Stimulated activated CD4-positive, alpha-beta T cell treated with anti-CD3 and anti-CD28 coated beads, TNF-alpha, amount 100 ng/mL, for 4 hours (primary cell): ENCODE measurements at places on chromosomes 11 and 22.

GRCh38 chr22:31139866-31140716 is at the start of gene PLA2G3:
TSS of gene PLA2G3 (minus strand) at chr22:31140508. CDS start at chr22:31140354, 154 bp downstream.
- no peak for DNase-seq

- no peak for DNase-seq
These were observed 35.0 kb downstream of the PDGFB start for GRCh38 chr22:39209756-39210155.

- DNase-seq: peak; percentile 54
These were observed at the start of gene SIPA1 for GRCh38 chr11:65637794-65638419. TSS of gene SIPA1 (plus strand) at chr11:65638101. CDS start at chr11:65640922, 2,821 bp downstream.

GRCh38 chr11:118491041-118491440 is 36.2 kb upstream of the TTC36 start:
- DNase-seq: no peak

- DNase-seq: no peak
These were observed 7.6 kb downstream of the XBP1 start for GRCh38 chr22:28792491-28793383.

- DNase-seq: no peak
These were observed 67.3 kb downstream of the IGF2 start for GRCh38 chr11:2071748-2072385.
